ENCODE measurements at places on chromosomes 5 and 9. TPM values are rescaled to one million over a fixed set of nuclear protein-coding genes. Genes with fewer than 3 reads are reported as not detected.

- DNase-seq, result no peak
These were observed 29.5 kb upstream of the TGFBR1 start for GRCh38 chr9:99075246-99075912.

DNA sequence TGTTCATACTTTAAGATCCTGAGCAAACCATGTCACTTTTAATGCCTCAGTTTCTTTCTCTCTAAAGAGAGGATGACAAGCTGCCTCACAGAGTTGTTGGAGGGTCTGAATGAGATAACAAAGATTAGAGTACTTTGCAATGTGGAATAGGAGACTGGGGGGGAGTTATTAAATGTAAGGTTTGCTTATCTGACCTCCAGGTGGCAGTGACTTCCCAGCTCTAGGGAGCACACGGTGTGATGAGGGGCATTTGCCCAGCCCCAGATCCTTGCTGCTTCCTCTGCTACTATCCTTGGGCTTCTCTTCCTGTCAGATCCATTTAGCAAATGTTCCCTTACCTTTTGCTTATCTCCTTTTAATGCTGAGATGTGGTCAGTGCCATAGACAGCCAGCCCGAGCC, 30.7 kb downstream of the ENHO start:
- DNase-seq, result no peak

GRCh38 chr9:115989831-115990230, 163.8 kb upstream of the PAPPA start:
- DNase-seq, result no peak

DNA sequence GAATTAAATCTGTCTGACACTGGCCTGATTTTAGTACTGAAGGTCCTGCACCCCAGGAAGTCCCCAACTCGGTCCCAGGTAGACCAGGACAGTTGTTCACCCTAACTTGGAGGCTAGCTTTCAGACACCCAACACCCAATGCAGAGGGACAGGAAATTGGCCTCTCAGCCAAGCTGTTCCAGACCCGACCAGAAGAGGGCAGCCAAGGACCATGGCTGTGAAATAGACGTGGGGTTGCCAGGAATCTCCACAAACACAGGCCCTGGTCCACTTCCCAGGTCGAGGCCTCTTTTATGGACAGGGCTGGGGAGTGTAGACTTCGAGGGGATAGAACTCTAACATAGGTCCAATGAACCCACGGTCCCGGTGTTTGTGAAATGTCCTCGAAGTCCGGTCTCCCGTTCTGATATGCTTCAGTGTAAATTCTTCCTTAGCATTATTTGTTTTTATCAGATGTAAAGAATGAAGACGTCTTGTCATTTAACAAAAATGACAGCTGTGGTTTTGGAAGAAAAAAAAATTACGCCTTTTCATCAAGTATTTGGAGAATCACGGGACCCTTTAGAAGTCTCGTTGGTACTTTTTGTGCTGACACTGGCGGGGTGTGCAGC, 260.3 kb upstream of the ADAMTS16 start:
- DNase-seq, result no peak

DNA sequence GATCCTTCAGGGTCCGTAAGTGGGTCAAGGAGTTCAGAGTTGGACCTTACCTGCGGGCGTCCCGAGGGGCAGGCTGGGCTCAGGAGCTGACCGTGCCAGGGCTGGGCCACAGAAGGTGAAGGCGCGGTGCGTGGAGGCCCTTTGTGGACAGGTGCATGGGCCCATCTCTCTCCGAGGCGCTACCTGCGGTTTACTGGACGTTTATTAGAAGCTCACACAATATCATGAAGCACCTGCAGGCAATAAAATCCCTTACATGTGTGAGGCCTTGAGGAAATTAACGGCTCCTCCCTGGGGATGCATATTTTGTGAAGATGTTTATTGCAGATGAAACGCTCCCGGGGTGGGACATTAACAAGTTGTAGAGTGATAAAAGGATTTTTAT, 79.8 kb upstream of the LMX1B start:
- DNase-seq, result no peak

The CTXN3 gene
- total RNA-seq, result not detected

The ACTBL2 gene
- 0.07 TPM for total RNA-seq

The TMEM232 gene
- 5.7 TPM for total RNA-seq

The TICAM2 gene
- 1.6 TPM for total RNA-seq

The SLC36A2 gene
- total RNA-seq, result not detected

The AJM1 gene
- 3.8 TPM for total RNA-seq

The BRD8 gene
- 89.0 TPM for total RNA-seq

The SPATA31E1 gene
- total RNA-seq, result 0.09 TPM

The MLANA gene
- not detected for total RNA-seq

The LCP2 gene
- total RNA-seq, result not detected

The PCDHB5 gene
- 6.8 TPM for total RNA-seq

The RUFY1 gene
- 51.5 TPM for total RNA-seq

Data from mesothelial cell of epicardium (in vitro differentiated cells).